Cortex of kidney (tissue), 1 donor: ENCODE measurements at places on chromosomes 6 and 20.

GRCh38 chr20:38452880-38453624, 17.9 kb upstream of the SNHG17 start:
- no peak for DNase-seq

DNA sequence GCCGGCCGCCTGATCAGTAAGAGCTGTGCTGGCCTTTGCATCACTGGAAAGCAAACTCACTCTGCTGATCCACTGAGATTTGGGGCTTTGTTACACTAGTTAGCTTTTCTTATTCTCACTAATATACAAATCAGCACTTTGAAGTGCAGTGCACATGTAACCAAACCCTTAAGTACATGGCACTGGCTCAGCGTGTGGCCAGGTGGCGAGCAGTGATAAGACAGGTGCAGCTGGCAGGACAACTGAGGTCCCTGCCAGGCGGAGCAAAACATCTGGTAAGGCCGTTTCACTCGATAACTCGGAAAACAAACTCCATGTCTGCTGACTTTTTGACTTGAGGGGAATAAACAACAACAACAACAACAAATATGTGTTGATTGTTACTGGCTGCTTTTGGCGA, 11.0 kb downstream of the GFRA4 start:
- DNase-seq: no peak

DNA sequence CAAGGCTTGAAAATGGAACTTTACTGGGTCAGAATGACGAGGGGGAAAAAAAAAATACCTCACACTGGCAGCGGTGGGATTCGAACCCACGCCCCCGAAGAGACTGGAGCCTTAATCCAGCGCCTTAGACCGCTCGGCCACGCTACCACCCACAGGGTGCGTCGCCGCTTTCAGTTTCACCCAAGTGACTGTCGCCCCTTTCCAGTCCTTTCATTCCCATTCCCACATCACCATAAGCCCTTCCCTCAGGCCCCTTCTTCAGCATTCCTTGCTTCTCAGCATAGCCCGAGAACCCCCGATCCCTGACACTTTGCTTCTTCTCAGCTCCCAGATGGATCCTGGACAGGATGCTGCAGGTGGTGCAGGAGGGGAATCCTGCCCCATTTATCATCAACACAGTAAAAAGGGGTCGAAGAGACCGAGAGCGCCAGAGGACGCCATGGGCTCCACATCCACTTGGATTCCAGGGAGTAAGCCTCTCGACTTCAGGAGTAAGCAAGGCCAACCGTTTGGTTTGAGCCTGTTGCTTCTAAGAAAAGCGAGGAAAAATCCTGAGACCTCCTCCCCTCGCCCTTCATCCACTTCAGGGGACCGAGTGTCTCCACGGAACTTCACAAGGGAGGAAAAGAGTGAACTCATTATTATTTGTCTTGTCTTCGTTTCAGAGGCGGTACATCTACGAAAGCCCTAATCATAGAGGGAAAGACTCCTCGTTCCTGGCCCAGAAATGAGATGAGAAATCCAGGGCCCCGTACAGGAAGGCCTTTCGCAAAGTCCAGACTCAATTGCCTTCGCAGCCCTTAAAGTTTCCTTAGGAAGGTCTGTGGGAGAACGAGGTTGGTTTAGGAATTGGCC, 20.0 kb upstream of the TRIM27 start:
- no peak for DNase-seq

- DNase-seq: no peak
Observed at GRCh38 chr6:18264219-18264922, at the start of gene DEK. TSS of gene DEK (minus strand) at chr6:18264530. CDS start at chr6:18263987, 543 bp downstream.

DNA sequence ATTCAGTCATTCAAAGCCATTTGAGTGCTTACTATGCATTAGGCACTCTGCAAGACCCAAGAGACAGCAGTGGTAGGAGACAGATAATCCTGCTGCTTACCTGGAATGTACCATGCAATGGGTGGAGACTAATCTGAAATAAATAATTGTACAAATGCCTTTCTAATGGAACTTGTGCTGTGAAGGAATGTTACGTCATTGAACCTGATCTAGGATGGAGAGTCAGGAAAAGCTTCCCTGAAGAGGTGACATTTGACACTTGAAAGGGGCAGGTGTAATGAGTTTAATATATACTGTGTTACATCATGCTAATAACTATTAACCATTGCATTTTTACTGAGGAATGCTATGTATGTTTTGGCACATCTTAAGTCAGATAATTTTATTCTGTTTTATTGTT, 491.0 kb upstream of the FLRT3 start:
- no peak for DNase-seq

- no peak for DNase-seq
Observed at GRCh38 chr6:16446273-16446672, 207.9 kb downstream of the GMPR start.

- DNase-seq: no peak
Observed at GRCh38 chr6:146154197-146154596, 125.3 kb downstream of the GRM1 start.

DNA sequence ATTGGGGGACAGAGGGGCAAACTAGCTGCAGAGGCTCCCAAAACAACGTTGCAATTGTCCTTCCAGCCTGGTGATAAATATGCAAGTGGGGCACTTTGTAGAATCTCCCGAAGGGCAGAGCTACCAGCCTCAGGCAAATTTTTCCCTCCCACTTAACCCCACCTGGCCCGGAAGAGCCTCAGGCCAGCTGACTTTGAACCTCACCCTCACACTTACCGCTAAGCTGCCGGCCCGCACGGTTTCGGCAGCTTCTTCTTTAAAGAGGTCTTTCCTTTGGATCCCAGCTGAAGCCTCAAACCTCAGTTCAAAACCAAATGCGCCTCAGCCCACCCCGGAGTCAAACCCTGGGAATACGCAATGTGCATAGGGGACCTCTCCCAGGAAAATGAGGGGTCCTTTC, 2.5 kb downstream of the OVOL2 start:
- DNase-seq: no peak

DNA sequence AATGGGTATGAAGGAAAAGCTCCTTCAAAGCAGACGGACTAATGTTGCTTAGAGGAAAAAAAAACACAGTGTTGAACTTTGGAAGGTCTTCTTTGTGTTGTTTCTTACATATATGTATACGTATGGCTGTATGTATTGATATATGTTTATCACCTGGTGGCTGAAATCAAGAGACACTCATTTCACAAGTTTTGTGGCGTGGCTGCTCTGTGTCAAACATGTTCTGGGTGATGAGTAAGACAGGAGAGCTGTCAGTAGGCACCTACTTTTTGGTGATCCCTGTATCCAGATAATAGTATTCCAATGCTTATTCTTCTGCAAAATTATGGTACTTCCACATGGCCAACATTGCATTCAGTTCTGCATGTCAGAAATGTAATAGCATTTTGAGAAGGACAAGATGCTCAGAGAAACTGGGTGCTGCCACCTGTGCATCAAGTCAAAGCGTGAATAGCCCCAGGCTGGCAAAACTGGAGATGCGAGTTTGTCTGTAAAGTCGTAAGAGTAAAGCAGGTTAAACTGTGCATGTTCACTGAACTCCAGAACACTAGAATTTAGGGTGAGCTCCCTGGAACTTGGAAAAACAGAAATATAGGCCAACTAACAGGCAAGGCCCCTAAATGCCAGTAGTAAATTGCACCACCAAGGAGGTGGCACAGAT, 67.9 kb downstream of the ARMC2 start:
- no peak for DNase-seq

DNA sequence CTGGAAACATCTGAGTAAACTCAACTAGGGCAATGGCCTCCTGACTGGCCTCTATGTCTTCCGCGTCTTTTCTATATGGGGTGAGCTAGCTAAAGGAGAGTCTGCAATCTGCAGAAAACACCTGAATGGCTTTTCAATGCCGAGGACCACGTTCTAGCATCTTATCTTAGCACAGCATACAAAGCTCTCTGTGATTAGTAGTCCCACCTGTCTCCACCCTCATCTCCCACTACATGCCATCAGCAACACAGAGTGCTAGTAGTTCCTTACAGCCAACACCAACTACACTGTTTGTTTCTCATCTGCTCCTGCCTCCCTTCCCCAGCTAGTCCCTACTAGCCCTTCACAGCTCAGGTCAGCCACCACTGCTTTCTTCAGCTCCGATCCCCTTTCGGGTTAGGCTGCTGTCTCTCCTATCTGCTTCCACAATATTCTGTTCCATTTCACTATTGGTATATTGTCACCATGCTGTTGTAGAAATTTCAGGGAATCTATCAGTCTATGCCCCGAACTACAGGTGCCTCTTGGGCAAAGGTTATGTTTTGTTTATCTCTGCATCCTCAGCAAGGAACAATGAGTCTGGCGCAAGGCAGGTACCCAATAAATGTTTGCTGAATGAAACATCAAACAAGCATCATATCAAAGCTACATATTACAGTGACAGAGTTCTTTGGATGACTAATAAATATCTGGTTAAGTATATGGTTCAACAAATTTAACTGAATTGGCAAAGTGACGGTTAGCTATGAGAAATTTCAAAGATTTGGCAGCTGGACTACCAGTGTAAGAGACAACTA, 12.2 kb downstream of the LYRM4 start:
- no peak for DNase-seq

- DNase-seq: no peak
Observed at GRCh38 chr20:46108435-46108841, 9.7 kb upstream of the CD40 start.

DNA sequence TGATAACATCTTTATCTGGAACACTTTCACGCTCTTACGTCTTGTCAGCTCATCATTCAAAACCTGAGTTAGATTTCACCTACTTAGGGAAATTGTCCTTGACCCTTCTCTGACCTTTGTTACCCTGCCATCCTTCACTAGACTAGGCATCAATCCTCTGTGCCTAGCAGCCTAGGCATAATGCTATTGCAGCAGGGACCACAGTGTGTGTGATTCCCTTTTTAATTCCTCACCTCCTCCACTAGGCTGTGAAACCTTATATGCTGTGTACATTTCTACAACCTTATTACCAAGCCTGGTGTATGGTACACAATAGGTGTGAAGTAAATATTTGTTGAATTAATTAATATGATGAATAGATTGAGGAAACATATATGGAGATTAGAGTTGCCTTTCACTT, 66.7 kb upstream of the DEFB112 start:
- DNase-seq: no peak

DNA sequence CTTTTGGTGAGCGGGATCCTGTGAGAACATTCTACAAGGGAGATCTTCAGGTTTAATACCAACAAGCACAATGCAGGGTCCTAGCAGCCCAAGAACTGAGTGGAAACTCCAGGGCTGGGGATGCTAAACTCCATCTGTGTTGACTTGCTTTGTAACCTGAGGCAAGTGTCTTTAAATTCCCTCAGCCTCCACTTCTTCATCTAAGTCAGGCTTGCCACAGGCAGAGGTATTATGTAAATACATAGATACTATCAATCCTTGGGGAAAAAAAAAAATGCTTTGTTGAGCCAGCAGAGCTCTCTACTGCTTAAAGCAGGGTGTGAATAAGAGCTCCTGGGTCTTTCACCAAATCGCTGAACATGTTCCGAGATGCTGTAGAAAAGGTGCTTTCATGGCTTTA, 114.2 kb upstream of the PHACTR1 start:
- no peak for DNase-seq

- DNase-seq: no peak
Observed at GRCh38 chr6:170140129-170140528, 150.7 kb downstream of the DLL1 start.

- no peak for DNase-seq
Observed at GRCh38 chr20:21251278-21251677, 51.9 kb upstream of the XRN2 start.

DNA sequence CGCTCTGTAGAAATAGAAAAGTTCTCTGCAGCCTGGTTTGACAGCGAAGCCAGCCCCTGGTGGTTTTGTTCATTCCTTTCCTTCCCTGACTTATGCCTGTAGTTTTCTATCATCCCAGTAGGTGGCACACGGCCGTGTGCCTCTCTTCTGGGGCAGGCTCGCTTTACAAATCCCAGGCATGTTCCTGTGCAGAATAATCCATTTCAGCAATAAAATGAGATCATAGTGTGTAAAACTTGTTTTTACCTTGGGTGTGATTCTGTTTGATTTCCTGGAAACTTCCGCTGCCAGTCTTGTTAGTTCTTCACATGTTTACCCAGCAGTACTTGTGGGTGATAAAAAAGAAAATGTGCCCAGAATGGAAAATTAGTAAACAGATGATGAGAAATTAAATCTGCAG, 7.4 kb upstream of the INSM1 start:
- no peak for DNase-seq

GRCh38 chr6:150169609-150170008, 26.8 kb downstream of the PPP1R14C start:
- DNase-seq: no peak

GRCh38 chr6:20711518-20711917, 177.3 kb downstream of the CDKAL1 start:
- DNase-seq: no peak

DNA sequence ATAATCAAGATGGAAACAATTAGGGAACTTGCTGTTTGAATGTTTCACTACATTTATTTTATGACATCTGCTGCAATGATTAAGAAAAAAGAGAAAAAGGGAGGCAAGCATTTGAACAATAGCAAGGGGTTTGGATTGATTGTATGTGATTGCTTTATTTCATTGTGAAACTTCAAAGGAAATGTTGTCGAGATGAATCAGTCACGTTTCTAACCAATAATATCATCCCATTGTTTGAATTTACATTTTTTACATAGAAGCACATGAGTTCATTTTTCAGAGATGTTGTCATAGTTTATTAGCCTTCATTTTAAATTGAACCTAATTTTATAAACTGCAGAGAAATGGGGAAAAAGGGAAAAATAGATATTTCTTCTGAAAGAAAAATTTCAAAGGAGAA, 572.0 kb downstream of the KIF16B start:
- no peak for DNase-seq

DNA sequence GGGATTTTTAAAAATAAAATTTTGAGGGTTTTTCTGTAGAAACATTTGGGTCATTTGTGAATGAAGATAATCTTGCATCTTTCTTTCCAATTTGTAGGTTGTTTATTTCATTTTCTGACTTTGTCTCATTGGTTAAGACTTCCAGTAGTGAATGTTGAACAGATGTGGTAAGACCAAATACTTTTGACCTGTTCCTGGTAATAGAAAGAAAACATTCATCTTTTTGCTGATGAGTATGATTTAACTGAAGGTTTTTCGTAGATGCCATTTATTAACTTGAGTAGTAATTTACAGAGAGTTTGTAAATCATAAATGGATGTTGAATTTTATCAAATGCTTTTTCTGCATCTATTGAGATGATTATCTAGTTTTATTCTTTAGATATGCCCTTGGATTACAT, 416.1 kb upstream of the CITED2 start:
- no peak for DNase-seq

DNA sequence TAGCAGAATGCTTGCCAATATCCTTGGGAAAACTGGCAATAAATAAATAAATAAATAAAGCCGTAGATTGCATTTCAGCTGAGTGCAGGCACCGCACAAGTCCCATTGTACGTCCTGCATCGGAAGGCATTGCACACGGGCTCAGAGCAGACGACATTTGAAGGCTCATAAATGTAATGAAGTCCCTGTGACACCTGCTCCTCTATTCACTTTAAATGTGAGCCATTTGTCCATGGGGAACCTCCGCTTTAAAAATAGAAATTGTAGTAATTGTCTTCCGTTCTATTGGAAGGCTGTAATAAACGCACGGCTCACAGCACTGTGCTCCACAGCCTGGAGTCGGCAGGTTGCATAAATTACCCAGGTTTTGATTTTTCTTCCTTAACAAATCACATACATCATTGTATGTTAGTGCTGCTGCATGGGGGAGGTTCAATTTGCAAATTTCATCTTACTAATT, 32.6 kb downstream of the MYT1 start:
- DNase-seq: no peak
